ENCODE measurements at places on chromosomes 16 and 17.
A peak's percentile ranks its signal among the peaks of the same experiment; 100 is the strongest.

DNA sequence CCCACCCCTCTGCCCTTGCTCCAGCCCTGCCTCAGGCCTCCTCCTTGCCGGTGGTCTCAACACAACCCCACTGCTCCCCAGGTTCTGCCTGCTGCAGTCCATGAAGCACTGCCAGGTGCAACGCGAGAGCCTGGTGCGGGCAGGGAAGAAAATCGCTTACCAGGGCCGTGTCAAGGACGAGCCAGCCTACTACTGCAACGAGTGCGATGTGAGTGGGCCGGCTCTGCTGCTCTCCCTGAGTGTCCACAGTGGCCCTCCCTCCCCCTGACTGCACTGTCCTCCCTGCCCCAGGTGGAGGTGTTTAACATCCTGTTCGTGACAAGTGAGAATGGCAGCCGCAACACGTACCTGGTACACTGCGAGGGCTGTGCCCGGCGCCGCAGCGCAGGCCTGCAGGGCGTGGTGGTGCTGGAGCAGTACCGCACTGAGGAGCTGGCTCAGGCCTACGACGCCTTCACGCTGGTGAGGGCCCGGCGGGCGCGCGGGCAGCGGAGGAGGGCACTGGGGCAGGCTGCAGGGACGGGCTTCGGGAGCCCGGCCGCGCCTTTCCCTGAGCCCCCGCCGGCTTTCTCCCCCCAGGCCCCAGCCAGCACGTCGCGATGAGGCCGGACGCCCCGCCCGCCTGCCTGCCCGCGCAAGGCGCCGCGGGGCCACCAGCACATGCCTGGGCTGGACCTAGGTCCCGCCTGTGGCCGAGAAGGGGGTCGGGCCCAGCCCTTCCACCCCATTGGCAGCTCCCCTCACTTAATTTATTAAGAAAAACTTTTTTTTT, 1.8 kb upstream of the TMEM88 start:
- DNase-seq: peak; percentile 35

DNA sequence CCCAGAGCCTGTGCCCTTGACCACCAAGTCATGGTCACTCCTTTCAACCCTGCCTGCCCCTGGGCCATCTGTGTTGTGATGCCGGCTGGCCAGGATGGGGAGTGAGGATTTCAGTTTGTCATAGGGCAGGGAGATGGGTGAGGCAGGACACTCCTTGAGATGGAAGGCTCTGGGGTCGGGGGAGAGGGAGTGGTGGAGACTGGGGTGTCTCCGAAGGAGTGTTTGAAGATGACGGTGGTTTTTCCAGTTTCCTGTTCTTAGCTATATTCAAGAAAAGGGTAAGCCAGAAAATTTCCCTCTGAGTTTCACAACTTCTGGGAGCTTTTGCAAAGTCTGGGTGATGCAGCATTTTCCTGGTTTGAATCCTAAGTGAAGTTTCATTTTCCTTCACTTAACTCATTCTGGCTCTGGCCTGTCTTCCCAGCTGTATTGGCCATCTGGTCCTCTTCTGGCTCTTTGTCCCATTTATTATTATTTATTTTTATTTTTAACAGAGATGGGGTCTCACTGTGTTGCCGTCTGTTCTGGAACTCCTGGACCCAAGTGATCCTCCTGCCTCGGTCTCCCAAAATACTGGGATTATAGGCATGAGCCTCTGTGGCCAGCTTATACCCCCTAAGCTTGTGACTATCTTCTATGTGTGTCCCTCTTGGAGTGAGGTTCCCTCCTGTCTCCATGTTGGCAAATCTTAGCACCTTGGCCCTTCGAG, 27.7 kb downstream of the ABCC1 start:
- DNase-seq: no peak

GRCh38 chr16:65305266-65305959, 183.6 kb upstream of the CDH11 start:
- no peak for DNase-seq

DNA sequence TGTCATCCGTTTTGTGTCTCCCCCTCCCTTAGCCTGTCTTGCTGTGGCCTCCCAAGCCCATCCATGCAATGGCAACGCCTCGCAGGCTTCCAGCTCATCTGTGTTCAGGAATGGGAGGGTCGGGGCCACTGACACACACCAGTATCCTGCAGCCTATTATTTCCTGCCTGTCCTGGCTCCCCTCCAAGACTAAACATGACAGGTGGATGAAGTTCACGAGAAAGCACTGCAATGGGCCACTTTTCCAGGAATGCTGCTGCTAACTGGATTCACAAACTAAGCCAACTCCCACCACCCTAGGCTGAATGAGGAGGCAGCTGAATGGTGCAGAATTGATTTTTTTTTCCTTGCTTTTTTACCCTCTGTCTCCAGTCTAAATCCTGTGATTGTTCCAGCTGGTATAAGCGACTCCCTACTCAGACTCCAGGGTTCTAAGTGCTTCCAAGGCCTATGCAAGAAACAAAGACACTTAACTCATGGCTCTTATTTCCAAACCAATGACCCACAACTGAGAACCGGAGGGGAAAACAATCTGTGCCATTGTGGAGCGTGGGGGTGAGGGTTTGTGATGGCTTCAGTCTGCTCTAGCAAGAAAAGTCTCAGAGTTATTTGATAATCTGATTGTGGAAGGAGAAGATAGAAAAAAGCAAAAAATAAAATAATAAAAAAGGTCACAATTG, 23.3 kb downstream of the TMEM100 start:
- DNase-seq: no peak

DNA sequence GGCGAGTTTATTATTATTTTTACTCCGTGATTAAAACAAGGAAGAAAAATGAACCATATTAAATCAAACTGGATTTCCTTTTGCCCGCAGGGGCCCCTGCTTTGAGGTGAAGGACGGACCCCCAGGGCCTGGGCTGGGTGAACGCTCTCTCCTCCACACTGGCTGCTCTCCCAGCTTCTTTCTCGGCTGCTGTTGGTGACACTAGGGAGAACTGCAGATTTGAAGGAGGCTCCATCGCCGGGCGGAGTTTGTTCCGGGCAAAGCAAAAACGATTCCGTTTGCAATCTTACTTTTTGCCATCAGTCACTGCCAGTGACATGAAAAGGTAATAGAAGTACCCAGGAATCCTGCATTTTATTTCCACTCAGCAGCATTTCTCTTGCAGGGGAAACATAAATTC, 221.6 kb upstream of the SDK2 start:
- no peak for DNase-seq

DNA sequence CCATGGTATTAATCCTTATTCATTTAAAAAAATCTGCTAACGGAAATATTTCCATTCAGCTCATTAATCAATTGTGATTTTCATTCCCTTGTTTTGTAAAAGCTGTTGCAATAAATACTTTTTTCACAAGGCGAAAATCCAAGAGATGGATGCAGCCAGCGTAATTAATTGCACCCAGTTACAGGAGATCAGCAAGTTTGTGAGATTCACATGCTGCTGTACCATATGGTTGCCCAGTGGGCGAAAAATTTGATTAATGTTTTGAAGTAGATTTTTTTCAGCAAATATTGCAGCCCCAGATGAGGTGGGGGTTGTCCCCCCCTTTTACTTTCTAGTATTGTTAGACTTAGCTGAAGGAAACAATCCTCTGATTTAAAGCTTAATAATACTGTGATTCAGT, 186.6 kb downstream of the WWOX start:
- DNase-seq: no peak

GRCh38 chr16:71524566-71525553, 1.4 kb upstream of the CHST4 start:
- DNase-seq: no peak

GRCh38 chr16:9159839-9160550, 68.6 kb downstream of the HAPSTR1 start:
- no peak for DNase-seq

DNA sequence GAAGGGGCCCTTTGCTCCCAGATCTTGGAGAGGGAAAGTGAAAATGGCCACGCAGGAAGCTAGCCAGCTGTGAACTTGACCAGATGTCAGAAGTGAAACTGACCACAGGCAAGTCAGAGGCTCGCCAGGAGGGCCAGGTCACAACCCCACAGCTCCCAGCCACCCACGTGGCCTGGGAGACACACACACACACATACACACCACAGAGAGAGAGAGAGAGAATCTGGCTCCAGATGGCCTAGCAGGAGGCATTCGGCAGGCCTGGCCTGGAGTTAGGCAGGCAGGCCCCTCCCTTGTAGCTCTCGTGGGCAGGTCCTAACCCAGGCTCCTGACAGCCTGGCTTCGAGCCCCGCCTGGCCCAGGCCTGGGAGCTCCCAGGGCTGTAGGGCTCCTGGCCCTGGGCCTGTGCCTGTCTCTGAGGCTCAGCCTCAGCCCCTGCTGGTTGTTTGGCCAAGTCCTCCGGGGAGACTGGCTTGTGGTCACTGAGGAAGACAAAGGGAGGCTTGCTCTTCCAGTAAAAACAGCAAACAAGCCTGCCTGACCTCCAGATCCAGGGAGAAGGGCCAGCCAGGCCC, 20.2 kb downstream of the NGFR start:
- no peak for DNase-seq

- no peak for DNase-seq
These were observed 1208.6 kb downstream of the CDH11 start for GRCh38 chr16:63913290-63913689.

DNA sequence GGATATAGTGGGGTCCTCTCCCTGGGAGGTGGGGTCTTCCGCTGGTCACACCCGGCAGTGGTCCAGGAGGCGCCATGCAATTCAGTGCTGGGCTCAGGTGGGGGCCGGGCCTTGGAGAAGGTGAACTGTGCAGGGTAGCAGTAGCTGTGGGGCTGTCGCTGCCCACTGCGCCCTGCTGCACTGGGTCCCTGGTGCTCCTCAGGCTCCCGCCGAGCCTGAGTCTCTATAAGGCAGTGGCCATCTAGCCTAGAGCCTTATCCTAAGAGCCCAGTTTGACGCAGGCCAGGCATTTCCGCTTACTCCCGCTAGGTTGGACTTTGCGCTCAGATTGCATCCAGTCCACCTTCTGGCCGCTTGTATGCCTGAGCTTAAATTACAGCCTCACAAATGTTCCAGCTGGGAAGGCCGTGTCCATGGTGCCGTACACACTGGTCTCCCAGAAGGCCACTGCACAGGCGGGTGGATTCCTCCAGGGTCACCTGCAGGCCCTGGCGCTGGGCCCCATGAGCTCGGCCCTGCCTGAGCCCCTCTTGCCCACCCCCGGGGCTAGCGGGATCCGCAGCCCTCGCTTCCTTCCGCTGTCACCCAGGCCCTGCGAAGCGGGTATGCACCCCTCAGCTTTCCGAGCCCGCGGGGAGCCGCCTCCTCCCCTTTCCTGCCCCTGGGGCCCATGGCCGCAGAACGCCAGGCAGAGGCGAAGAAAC, 1762.2 kb downstream of the TP53TG3F start:
- DNase-seq: no peak

GRCh38 chr17:10125531-10126275, 72.7 kb downstream of the GAS7 start:
- DNase-seq: no peak

GRCh38 chr17:49365667-49366066, 3.6 kb upstream of the ZNF652 start:
- DNase-seq: peak; percentile 27

GRCh38 chr16:14553447-14553846, 76.6 kb downstream of the PARN start:
- no peak for DNase-seq

- DNase-seq: no peak
These were observed 120.2 kb upstream of the HS3ST2 start for GRCh38 chr16:22693638-22694340.

- no peak for DNase-seq
These were observed 3.1 kb downstream of the RAB11FIP4 start for GRCh38 chr17:31394544-31394943.

DNA sequence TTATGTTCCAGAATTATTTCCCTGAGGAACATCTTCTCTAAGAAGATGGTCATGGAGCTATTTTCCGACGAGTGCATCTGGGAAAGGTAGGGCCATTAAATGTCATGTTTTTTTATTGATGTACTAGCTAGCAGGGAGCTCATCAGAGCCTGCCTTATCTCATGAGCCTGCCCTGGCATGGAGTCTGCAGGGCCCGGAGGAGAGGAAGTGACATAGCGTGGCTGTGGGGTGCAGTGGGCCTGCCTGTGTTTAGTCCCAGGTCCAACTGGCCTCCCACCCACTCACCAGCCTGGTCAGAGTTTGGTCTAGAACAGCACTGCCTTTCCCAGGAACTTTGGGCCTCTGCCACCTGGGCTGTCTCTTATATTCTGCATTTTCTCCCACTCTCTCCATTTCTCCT, 389.8 kb downstream of the SNX29 start:
- DNase-seq: no peak

- DNase-seq: no peak
These were observed 30.4 kb downstream of the SOCS3 start for GRCh38 chr17:78329263-78330059.

DNA sequence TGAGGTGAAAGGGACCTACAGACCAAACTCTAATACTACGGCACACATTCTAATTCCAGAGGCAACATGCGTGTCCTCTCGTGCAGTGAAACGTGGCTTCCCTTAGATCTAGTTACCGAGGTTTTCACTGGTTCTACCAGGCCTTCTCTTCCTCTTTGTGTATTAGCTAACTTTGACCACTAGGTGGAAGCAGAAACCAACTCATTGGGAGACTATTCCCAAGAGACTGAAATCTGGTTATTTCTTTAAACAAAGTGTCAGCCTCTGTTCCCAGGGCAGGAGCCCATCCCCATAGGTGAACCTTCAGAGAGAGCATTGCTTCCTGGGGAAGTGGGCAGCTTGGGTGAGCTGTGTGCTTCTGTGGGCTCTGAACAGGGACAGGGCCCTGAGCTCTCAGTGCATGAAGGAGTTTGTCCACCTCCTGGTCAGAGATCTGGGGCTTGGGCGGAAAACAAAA, 19.7 kb upstream of the RCVRN start:
- no peak for DNase-seq

DNA sequence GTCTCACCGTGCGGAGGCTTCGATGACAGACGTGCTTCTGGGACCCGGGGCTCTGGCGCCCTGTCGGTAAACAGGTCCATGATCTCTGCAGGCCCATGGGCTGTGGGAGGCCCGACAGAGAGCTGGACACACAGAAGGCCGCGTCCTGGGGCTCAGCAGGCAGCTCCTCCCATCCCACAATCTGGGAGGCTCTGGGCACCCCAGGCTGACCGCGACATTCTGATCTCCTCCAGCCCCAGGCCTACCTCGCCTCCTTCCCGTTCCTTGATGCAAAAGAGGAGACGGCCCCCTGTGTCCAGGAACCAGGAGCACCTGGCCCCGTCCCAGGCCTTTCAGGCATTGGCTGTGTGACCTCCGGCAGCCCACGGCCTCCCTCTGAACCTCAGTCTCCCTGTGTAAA, 23.3 kb downstream of the TRARG1 start:
- no peak for DNase-seq

GRCh38 chr17:43327421-43327820, 71.4 kb upstream of the ARL4D start:
- no peak for DNase-seq

- no peak for DNase-seq
These were observed 5.1 kb downstream of the MMD start for GRCh38 chr17:55416470-55417052.

DNA sequence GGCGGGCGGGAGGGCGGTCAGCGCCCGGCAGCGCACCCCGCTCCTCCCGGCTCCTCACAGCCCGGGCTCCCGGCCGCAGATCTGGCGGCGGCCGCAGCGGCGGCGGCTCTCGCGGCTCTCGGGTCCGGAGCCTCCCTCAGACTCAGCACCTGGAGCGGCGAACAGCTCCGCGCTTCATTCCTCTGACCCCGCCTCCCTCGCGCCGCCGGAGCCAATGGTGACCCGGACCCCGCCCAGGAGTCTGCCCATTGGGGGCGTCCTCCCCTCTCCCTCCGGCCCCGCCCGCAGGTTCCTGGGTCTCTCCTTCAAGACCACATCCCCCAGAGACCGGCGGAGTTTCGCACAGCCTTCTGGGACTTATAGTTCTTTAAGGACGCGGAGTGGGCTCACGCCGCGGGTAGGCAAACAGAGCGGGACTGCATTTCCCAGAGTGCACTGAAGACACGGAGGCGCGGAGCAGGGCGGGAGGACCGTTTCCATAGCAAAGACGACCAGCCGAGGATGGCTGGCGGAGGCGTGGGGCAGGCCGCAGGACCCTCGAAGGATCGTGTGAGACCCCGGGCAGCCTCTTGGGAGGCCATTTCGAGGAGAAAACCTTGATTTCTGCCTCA, at the start of gene SMPD3:
Gene SMPD3, minus strand, starts transcription at position 149 of the 611 bp plus-strand sequence. CDS start 76,327 bp downstream, outside the sequence.
- peak; percentile 97 for DNase-seq

Data from activated CD8-positive, alpha-beta memory T cell treated with anti-CD3 and anti-CD28 coated beads, Interleukin-2, amount 50 U/mL, for 4 hours (primary cell).